ENCODE measurements at places on chromosomes 6 and 20. TPM values are rescaled to one million over a fixed set of nuclear protein-coding genes. Genes with fewer than 3 reads are reported as not detected.

DNA sequence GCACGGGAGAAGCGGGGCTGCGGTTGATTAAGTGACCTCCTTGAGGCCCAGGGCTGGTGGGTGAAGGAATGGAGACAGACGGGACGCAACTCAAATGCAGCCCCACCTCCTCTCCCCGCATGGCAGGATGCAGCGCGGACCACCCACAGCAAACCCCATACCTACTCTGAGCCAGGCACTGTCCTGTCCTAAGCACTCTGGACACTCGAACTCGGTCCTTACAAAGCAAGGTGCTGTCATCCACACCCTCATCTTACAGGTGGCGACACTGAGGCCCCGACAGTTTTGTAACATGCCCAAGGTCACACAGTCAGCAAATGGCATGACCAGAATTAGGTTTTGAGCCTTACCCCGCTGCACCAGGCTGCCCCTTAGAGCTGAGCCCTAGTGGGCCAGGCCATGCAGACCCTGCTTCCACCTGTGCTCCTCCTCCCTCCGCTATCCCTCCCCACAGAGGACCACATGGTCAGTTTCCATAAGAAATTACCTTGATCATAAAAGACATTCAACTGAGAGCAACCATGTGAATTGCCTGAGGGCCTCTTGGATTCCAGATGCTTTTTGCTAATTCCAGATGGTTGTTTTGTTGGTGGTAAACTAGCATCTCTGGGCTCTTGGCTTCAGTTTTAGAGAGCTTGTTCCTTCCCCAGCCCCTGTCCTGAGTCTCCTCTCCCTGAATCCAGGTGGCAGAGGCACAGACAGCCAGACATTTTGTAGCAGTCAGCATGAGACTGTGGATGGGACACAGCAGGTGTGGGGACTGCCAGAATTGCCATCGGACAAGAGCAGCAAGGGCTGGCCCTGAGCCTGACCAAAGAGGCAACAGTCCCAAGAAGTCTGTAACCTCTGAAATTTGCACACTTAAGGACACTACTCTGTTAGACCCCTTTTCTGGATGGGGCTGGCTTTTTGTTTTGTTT, 171.9 kb upstream of the PMEPA1 start:
- DNase-seq, result no peak

The ERVFRD-1 gene
- not detected for total RNA-seq

DNA sequence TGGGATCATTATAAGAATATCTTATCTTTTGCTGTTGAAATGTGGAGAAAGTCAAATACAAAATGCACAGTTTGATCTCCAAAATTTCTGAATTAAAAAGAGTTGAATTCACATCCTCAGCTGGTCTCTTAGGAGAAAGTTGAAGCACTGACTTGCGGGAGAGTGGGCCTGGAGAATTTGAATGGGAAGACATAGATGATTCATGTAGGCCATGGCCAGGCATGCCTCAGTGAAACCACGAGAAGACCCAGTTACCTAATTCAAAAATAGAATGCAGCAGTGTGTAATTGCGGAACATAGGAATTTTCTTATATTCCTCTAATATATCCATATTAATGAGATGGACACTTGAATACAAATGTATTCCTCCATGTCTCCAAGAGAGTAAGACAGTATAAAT, 53.0 kb upstream of the DTNBP1 start:
- DNase-seq, result no peak

GRCh38 chr20:577167-577791, 32.8 kb downstream of the TCF15 start:
- peak; percentile 18 for DNase-seq

The SIRPB2 gene
- total RNA-seq, result not detected

DNA sequence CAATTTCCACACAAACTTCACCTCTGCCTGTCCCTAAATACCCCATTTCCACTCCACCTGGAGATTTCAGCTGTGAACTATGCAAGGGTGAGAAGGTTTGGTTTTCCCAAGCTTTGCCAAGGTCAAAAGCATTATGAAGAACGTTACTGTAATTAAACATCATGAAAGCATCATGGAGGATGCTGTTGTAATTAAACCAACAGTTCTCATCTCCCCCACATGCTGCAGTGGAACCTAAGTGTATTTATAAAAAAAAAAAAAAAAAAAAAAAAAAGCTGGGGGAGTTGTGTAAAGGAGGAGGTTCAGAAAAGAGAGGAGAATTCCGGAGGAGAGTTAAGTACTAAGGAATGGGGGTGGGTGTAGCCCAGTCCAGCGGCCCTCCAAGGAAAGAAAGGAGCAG, 474.9 kb upstream of the JARID2 start:
- DNase-seq, result no peak

All from IMR-90 (cell line).